ENCODE measurements at places on chromosomes 6 and 20.

DNA sequence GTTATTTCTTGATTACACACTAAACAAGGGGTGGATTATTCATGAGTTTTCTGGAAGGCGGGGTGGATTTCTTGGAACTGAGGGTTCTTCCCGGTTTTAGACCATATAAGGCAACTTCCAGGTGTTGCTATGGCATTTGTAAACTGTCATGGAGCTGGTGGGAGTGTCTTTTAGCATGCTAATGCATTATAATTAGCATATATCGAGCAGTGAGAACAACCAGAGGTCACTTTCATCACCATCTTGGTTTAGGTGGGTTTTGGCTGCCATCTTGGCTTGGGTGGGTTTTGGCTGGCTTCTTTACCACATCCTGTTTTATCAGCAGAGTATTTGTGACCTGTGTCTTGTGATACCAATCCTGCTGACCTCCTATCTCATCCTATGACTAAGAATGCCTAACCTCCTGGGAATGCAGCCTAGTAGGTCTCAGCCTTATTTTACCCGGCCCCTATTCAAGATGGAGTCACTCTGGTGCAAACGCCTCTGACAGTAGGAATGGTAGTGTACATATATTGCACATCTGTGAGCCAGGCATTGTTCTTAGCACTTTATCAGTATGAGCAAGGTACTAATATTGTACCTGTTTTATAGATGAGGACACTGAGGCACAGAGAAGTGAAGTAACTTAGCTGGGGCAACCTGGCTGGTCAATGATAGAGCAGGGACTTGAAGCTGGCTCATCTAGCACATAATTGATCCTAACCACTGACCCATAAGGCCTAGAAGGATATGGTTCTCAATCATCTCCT, 203.7 kb downstream of the NFATC2 start:
- DNase-seq = no peak

DNA sequence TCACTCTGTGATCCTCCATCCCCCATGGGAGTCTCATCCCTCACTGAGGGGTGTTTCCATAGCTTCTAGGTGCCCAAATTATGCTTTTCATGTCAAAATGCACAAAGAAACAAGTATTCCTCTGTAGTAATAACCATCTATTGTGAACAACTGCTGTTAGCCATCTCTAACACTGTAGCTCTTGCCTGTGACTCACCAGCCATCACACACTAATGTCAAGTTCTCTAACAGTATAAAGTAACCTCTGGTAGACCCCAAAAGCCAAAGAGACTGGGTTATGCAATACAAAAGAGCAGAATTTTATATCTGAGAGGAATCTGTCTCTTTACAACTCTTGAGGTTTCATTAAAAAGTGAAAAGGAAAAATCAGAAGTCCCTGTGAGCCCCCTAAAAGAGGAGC, 25.4 kb upstream of the IYD start:
- no peak for DNase-seq

GRCh38 chr6:75204217-75204958, 1.5 kb downstream of the COL12A1 start:
- DNase-seq = peak; percentile 70

DNA sequence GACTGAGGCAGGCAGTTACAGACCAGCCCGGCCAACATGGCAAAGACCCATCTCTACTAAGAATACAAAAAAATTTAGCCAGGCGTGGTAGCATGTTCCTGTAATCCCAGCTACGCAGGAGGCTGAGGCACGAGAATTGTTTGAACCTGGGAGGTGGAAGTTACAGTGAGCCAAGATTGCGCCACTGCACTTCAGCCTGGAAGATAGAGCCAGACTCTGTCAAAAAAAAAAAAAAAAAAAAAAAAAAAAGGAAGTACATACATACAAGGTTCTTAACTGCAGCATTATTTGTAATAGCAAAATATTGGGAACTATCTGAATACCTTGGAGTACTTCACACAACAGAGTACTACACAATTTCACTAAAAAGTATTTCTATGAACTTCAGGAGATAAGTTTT, 183.5 kb upstream of the OLIG3 start:
- no peak for DNase-seq

DNA sequence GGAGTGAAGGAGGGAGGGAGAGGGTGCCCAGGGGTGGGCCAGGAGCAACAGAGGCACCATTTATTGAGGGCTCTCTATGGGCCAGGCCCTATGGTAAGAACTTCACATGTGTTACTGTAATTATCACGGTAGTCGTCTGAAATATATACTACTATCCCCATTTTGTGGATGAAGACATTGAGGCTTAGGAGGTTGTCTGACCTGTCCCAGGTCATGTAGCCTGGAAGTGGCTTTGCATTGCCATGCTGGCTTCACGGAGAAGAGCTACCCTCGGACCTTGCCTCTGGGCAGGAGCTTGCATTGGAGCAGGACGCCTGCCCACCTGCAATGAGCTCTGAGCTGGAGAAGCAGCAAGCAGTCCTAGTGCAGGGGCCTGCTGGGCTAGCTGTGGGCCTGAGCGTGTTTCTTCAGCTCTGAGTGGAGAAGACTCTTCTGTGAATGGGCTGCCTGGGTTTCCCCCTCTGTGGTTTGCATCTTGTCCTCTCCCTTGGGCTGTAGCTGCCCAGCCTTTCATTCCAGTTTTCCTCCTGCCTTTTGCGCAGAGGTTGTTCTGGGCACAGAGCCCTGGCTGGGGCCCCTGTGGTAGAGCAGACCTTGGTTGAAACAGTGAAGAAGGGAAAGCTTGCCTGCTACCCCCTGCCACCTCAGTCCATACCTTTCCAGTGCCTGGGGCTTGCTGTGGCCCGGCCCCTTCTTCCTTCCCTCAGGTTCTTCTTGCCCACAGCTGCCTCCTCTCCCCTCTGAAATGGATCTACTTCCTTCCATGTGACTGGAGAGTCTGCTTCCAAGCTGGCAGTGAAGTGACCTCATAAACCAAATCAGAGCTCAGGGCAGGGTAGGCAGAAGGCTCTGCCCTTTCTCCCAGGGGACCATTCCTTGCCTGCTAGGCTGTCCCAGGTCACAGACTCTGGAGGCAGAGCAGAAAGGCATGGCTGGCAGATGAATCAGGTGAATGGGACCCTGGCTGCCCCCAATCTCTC, 24.1 kb upstream of the SRF start:
- DNase-seq = no peak

GRCh38 chr6:127967708-127968107, 66.8 kb upstream of the THEMIS start:
- no peak for DNase-seq

- no peak for DNase-seq
Measured at GRCh38 chr6:128208078-128208477, 307.2 kb upstream of the THEMIS start.

DNA sequence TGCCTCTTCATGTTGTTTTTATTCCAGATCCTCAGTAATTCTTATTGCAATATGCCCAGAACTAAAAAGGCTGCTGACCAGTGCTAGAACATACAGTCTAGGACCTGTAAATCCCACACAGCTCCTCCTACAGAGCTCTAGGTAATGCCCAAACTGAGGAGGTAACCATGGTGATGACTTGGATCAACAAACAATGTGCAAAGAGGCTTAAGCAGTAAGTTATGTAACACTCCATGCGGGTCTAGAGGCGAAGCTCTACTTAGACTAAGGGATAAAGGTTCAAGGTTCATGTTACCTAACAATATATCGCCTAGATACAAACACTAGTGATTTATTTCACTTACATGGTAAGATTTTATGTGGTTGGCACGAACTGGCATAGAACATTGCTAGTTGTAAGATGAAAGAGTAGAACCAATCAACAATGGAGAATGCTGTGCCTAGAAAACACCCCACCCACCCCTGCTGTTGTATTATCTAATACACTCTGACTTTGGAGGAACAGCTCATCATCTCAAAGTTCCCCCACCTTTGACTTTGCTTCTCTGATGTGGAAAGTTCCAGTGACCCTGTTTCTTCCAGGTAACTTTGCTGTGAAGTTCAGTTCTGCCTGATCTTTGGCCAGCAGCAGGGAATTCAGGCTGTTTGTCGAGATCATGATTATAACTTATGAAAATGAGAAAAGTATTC, 242.4 kb downstream of the ALDH8A1 start:
- peak; percentile 24 for DNase-seq
